ENCODE measurements at places on chromosomes 6 and 20.

DNA sequence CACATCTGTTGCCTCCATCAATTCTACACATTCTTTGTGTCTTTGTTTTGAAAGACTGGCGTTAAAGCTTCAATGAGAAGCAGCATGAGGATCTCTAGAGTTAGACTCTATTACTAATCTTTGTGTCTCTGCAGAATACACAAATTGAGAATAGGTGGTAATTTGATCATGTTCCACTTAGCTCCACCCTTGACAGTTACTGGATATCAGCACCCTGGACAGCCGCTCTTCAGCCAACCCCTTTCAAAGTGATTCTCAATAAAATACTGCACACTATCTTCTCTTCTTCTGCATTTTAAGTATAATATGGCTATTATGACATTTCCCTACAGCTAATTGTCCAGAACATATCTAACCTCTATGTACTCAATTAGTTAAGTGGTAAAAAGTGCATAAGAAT is 54.3 kb upstream of the CNR1 start:
- no peak for DNase-seq

- DNase-seq, result no peak
Observed at GRCh38 chr6:110761371-110761770, 53.9 kb downstream of the CDK19 start.

- no peak for DNase-seq
Observed at GRCh38 chr6:127103482-127103881, 15.0 kb upstream of the RSPO3 start.

GRCh38 chr6:24520929-24521546 is 26.3 kb downstream of the ALDH5A1 start:
- peak; percentile 6 for DNase-seq

DNA sequence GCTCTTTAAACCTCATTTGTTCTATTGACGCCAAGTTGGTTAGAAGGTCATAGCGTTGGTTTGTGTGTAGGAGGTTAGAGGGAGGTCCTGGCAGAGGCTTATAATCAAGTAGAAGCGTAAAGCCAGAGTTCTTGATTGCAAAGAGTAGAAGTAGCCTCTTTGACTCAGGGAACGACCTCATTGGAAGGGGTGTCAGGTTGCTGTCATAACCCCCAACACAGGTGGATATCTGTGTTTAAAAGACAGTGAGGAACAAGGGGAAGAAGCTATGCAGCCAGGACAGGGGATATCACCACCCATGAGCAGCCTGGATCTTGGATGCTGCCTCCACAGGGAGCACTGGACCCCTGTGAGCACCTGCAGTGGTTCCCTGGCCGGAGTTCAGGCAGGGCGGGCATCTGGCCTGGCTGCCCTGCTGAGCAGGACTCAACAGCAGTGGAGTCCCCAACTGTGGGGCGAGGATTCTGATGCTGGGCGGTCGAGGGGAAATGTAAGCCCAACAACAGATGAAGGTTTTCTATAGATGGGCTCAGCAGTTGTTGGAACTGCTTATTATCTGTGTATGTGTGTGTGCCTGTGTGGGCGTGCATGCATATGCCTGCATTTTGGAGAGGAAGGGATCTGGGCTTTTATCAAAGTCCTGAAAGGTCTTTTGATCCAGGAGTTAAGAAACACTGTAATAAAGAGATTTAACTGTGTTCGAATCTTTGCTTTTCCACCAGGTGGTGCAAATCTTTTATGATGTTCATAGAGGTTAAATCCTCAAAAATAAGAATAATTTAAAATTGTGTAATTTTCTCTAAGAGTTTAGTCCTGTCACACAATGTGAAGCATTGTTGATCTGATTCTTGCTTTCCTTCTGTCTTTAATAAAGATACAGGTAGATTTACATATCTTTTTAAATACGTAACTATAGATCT is 27.7 kb downstream of the HIVEP1 start:
- no peak for DNase-seq

GRCh38 chr6:34462551-34462971 is 3.3 kb upstream of the PACSIN1 start:
- DNase-seq, result peak; percentile 43

GRCh38 chr6:119173249-119174084 is 95.0 kb upstream of the FAM184A start:
- no peak for DNase-seq

GRCh38 chr6:97110149-97110548 is 172.9 kb downstream of the MMS22L start:
- no peak for DNase-seq

DNA sequence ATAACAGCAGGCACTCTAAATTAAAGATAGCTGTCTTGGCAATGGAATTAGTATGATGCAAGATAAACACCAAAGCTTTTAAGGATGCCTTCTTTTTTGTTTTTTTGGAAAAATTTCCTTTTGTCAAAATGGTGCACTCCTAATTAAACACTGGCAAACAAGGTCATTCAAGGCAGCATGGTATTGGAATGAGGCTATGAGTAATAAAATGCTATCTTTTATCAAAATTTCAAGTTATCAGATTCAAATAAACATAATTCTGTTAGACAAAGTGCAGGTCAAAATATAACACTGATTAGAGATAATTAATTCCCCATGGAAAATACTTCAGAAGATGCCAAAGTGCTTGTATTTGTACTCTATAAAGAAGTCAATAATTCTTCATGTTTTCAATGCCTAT is 514.1 kb downstream of the TENT5A start:
- no peak for DNase-seq

GRCh38 chr20:63316502-63316921 is 23.5 kb downstream of the COL20A1 start:
- no peak for DNase-seq

DNA sequence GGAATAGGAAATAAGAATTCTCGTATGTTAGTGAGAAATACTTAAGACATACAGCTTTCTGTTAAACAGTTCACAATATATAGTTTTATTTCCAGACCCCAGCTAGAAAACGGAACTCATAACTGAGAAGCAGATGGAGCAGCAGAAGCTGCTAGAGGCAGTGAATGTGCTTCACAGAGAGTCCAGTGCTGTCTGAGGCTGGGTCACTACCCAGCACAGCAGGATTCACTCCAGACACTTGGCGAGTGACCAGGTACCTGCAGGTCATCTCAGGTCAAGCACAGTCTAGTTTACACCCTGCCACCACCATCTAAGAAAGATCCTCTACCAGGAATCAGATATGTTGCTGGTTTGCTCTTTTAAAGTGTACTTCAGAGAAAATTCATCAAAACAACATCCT is 243.1 kb upstream of the RAB32 start:
- no peak for DNase-seq

GRCh38 chr6:160260803-160261450 is 2.3 kb upstream of the SLC22A2 start:
- DNase-seq, result no peak

GRCh38 chr20:50982363-50982762 is 23.7 kb downstream of the MOCS3 start:
- DNase-seq, result peak; percentile 40

GRCh38 chr6:160520043-160520904 is 143.8 kb downstream of the LPA start:
- DNase-seq, result peak; percentile 27

DNA sequence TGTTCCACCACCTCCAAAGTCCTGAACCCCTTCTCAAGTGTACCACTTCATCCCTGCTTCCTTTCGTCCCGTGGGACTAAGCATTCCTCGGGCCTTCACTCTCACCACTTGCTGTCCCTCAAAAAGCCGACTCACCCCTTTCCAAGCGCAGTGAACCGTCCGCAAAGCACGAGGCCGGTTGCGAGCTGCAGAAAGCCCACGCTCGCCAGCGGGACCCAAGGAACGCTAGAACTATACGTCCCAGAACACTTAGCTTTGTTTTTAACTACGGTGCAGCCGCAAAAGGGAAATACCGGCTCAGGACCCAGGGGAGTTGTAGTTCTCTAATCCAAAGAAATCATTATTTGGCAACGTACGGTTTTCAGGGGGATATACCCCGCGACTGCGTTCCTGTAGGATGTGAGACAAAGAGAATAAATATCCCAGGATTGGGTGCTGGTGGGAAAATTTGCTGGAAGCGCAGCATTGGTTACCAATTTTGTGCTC is 416 bp upstream of the POLR1H start:
- no peak for DNase-seq

GRCh38 chr20:20547221-20547875 is 165.1 kb downstream of the RALGAPA2 start:
- DNase-seq, result no peak

- DNase-seq, result no peak
Observed at GRCh38 chr20:57048027-57048869, 218.2 kb downstream of the BMP7 start.

DNA sequence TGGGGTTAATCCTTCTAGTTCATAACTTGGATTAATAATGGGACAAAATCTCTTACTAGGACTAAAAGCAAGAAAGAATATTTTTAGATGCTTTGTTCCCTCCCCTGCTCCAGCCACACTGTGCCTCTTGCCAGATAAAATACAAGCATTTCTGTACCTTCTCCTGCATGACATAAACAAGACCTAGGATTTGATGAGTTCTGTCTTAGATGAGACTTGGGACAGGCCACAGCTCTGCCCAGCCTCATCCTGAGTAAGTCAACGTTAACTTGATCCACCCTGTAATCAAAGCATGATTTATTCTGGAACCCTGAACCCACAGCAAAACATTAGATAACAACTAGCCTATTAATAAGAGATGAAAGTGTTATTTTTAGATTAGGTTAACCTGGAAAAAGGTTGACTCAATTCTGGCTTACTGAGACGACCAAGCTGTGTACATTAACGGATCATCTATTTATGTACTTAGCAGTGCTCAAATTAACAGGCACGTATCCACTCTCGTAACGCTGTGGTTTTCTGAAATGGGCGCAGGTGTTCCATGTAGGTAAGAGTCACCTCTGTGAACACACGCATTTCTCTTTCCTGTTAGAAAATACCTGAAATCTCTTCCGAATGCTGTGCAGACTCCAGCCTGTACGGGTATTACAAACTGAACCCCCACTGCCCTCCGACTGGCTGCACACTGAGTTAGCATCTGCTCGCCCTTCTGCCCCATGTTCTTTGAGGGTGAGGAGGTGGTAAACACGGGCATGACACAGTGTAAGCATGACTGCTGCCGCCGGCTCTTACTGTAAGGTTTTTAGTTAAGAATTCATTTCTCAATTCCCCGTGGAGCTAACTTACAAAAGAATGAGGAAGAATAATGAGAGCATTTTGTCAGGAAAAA is 132.1 kb upstream of the FOXQ1 start:
- DNase-seq, result no peak

DNA sequence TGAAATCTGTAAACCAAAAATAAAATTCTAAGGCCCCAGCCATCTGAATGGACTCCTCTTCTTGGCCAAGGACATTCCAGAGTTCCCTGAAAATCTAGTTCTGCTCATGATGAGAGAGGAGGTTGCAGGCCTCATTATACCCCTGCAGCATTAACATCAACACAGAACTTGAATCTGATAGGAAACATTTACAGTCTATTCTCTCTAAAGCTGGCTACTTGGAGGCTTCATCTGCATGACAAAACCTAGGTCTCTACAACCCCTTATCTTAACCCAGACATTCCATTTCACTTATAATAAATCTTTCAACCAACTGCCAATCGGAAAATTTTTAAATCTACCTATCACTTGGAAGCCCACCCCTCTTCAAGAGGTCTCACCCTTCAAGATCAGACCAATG is 15.7 kb downstream of the RTN4IP1 start:
- no peak for DNase-seq

DNA sequence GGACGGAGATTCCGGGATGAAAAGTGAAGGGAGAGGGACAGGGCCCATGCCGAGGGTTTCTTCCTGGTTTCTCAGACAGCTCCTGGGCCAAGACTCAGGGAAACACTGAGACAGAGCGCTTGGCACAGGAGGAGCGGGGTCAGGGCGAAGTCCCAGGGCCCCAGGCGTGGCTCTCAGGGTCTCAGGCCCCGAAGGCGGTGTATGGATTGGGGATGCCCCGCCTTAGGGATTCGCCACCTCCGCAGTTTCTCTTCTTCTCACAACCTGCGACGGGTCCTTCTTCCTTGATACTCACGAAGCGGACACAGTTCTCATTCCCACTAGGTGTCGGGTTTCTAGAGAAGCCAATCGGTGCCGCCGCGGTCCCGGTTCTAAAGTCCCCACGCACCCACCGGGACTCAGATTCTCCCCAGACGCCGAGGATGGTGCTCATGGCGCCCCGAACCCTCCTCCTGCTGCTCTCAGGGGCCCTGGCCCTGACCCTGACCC is 55.0 kb upstream of the HLA-A start:
- no peak for DNase-seq

DNA sequence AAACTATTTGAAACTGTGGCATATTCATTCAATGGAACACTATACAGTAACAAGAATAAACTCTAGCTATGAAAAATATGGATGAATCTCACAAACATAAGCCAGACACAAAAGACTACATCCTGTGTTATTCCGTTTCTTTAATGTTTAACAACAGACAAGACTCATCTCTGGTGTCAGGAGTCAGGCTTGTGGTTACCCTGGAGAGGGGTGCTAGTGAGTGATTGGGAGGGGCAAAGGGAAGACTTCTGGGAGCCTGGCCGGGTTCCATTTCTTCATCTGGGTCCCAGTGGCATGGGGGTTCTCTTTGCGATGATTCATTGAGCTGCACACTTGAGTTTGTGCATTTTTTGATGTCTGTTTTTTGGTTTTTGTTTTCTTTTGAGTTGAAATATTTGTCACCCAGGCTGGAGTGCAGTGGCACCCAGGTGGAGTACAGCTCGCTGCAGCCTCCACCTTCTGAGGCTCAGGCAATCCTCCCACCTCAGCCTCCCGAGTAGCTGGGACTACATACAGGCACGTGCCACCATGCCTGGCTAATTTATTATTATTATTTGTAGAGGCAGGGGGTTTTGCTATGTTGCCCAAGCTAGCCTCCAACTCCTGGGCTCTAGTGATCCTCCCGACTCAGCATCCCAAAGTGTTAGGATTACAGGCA is 21.2 kb upstream of the TTPAL start:
- no peak for DNase-seq

GRCh38 chr20:57914205-57914604 is 204.4 kb upstream of the PMEPA1 start:
- DNase-seq, result no peak

GRCh38 chr6:139944131-139944530 is 569.7 kb upstream of the CITED2 start:
- DNase-seq, result peak; percentile 41

Data from NCI-H1436 (cell line).